Stimulated activated CD8-positive, alpha-beta memory T cell treated with anti-CD3 and anti-CD28 coated beads, Interleukin-7, amount 100 ng/mL, for 1 hour (primary cell): ENCODE measurements at places on chromosomes 4 and X.

- DNase-seq: no peak
These were observed 179.1 kb upstream of the TBC1D9 start for GRCh38 chr4:140935254-140935653.

DNA sequence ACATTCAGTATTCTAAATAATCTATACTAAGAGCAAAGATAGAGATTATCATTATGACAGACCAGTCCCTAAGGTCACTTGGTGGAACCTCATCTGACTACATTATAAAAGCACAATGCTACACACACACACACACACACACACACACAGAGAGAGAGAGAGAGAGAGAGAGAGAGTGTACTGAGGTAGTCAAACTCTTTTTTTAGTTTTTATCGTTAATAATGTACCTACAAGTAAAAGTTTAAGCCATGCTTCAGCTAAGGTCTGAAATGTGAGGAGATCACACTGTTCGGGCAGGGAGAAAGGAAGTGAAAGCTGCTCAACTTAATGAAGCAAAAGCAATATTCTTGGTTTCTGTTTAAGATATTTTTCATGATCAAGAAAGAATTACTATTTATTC lies 75.8 kb upstream of the CCDC160 start:
- no peak for DNase-seq

DNA sequence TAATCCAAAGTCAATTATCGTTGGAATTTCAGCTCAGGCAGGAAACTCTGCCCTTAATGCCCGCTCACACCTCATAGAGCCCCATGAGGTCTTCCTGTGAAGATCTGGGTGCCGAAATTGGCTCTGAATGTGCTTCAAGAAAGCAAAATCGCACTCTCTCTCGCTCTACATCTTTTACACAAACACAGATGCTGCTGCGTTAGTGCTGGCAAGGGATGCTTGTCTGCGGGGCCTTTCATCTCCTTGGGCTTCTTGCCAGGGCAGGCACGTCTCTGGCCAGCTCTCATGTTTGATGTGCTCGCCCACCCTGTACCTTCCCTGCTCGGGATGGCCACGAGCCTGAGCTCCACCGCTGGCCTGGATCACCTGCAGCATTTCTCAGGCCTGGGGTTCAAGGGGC lies 66.5 kb downstream of the CLCN4 start:
- DNase-seq: no peak

- no peak for DNase-seq
These were observed 244.3 kb upstream of the NWD2 start for GRCh38 chr4:37000281-37000680.

DNA sequence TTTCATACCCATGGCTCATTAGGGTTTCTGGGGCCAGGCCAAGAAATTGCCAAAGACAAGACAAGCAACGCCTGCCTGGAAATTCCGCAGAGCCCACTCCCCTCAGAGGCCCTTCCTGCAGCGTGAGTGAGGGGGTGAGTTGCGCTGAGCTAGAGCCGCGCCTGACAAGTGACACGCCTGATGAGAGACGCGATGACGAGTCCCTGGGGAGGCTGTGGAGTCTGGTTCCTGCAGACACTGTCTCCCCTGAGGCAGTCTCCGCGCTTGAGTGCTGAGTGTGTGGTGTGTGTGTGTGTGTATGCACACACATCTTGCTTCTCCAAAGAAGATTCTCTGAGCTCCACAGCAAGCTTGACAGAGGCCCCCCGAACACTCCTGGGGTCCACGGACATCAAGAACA lies 269.8 kb downstream of the BCOR start:
- DNase-seq: no peak

GRCh38 chrX:38225093-38225492 lies 4.4 kb upstream of the SRPX start:
- no peak for DNase-seq

GRCh38 chr4:91851456-91851855 lies 452.3 kb upstream of the GRID2 start:
- no peak for DNase-seq

DNA sequence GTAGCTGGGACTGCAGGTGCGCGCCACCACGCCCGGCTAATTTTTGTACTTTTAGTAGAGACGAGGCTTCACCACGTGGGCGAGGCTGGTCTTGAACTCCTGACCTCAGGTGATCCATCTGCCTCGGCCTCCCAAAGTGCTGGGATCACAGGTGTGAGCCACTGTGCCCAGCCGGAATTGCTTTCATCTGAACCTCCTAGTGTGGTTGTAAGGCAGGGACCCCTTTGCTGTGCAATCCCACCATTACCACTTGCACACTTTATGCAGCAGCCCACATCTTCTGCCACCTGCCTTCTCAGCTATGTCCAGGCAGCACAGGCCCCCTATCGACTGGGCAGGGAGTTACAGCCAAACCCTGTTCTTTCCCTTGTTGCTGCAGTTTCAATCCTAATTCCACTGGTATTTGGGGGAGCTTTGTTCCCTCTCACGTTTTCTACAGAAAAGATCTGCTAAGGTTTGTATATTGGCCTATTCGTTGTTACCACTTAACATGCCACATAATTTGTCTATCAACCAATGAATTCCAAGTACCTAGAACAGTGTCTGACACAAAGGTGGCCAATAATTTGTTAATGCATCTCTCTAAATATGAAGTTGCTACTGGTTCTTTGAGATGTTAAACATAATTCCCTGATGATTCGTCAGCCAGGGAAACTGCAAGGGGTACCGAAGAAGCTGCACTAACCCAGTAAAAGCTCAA lies 6.5 kb downstream of the RPL39 start:
- peak; percentile 11 for DNase-seq

GRCh38 chrX:47831788-47832187 lies 4.9 kb upstream of the ZNF81 start:
- DNase-seq: peak; percentile 4

DNA sequence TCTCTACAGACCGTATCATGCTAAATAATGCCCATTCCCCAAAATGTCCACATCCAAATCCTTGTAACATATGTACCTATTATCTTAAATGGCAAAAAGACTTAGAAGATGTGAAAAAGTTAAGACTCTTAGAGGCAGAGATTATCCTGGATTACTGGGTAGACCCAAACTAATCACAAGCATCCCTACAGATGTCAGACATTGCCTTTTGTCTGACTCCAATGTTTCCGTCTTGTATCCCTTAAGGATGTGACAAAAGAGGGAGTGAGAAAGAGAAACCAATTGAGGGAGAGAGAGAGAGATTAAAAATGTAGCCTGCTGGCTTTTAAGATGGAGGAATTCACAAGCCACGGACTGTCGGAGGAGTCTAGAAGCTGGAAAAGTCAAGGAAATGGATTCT lies 401.9 kb upstream of the FSTL5 start:
- DNase-seq: no peak

DNA sequence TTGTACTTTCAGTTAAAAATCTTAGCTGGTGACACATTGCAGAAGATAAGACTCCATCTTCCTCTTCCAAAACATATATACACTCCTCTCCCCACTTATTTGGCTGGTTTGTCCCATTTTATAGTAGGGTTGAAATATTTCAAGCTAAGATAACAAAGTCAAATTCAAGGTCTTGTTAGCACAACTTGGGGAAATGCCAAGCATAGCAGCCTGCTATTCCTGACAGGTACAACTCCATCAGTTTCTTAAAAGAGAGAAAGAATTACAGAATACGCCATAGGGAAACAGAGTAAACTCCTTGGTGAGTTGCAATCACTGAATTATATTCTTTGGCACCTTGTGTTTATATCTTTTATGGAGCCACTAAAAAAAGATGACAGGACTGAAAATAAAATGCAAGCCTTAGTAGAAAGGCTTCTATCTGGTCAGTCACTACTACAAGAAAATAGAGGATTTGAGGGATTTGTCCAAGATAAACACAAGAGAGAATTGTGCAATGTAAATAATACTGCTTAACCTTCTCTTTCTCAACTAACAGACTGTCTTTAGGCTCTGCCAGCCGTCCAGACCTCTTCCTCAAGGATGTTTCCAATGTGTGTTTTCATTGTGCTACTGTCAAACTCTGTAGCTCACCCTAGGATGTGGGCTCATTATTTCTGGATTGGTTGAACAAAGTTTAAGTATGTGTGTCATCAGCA lies 170.3 kb downstream of the VEGFC start:
- DNase-seq: no peak
